Adrenal gland (tissue), 19 donors: ENCODE measurements at places on chromosomes 1 and 21.

DNA sequence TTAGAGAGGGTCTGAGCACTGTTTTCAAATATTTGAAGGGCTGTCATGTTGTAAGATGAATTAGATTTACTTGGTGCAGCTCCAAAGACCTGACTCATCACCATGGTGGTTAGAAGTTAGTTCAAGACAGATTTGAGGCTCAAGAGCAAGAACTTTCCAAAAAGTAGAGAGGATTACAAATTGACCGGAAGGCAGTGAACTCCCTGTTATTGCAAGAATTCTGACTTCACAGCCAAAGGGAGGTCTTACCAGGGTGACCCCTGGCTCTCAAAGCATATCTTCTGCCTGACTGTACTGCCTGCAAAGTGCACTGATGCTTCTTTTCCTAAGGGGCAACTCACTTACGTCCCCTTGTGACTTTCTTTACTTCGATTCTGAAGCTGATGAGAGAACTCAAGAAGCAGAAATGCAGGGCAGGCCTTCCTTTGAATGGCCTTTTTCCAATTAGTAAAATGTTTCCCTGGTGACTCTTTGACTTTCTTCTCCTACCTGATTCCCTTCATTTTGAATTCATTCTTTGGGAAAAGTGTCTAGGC is 86.4 kb downstream of the NAV1 start:
- DNase-seq, result no peak

DNA sequence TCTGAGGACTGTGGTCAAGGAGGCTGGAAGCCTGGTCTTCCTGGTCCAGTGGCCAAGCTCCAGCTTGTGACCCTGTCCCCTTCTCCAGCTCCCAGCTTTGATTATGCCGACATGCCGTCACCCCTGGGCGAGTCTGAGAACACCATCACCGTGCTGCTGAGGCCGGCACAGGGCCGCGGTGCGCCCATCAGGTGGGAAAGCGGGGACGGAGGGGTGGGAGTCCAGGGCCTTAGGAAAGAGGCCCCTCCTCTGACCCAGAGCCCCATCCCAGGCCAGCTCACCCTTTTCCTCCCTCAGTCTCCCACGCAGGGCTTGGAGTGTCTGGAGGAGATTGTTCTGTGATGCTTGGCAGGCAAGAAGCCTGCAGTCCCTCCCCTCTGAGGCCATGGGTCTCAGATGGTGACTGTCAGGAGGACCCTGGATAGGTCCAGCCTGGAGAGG is 43.6 kb downstream of the PTPRU start:
- no peak for DNase-seq

GRCh38 chr1:24908591-24909259 is 21.4 kb downstream of the RUNX3 start:
- DNase-seq, result no peak

GRCh38 chr1:205974712-205975111 is 28.5 kb downstream of the RAB7B start:
- DNase-seq, result no peak

GRCh38 chr21:38282921-38283320 is 26.1 kb downstream of the KCNJ15 start:
- no peak for DNase-seq

- DNase-seq, result no peak
Observed at GRCh38 chr1:246096356-246096755, 410.7 kb downstream of the SMYD3 start.

DNA sequence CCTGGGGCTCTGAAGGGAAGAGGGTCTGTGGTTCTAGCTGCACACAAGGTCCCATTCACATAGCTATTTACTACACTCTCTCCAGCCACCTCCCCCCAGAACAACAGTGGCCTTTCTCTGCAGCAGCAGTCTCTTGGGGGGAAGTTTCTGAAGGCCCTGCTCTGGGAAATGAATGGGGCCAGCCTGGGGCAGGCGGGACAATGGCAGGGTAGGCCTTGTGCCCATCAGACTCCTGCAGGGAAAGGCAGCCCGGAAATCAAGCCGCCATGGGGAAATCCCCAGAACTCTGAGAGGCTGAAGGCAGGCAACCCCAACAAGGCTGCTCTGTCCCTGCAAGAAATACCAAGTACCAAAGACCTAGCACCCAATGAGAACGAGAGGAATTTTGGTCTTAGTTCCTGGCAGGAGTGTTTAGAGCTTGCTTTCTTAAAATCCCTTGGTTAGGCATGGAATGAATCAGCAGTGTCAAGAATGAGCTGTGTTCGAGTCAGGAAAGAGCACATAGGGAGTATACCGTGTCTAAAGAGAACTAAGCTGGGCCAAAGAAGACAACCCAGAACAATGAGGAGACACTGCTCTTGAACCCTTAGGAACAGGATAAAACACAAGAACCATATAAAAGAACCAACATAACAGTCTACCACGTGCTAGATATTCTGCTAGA is 11.3 kb downstream of the ARHGEF11 start:
- DNase-seq, result no peak

DNA sequence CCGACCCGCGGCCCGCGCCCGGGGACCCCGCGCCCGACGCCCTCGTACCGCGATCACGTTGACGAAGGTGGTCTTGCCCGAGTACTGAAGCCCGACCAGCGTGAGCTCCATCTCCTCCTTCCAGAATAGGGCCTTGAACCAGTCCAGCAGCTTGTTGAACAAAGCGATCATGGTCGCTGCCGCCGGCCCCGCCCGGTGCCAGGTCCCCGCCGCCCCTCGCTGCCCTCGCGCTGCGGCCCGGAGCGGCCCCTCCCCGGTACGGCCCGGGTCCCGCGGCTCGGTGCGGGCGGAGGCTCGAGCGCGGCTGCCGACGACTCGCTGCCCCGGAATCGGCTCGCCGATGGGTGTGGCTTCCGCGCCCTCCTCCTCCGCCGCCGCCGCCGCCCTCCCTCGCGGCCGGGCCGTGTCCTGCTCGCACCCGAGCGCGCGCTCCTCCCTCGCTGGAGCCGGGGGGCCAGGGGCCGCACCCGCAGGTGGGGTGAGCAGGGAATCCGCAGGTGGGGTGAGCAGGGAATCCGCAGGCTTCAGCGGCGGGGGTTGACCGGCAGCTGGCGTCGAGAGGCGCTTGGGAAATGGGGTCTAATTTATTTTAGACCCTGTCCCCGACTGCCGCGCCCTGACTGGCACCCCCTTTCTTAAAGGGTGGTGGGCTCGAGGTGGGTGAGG is at the start of gene ARL8A:
ARL8A (minus strand) TSS at position 336 of the 666 bp plus-strand sequence; CDS start at position 171, 165 bp downstream.
- DNase-seq, result peak; percentile 50

DNA sequence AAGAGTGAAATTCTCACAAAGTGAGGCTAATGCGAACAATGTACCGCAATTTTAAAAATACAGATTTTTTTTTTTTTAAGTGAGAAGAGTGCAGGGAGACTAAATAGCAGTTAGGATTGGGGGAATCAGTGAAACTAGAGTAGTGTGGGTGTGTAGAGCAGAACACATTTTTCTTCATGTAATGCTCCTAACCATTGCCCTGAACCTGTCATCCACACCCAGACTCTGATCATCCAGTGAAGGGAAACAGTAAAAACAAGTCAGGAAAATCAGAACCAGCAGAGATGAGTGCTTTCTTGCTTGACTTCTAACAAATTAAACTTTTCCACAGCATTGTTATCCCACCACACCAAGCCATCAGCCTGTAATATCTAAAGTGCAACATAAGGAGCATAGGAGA is 9.1 kb downstream of the CADM3 start:
- DNase-seq, result no peak

DNA sequence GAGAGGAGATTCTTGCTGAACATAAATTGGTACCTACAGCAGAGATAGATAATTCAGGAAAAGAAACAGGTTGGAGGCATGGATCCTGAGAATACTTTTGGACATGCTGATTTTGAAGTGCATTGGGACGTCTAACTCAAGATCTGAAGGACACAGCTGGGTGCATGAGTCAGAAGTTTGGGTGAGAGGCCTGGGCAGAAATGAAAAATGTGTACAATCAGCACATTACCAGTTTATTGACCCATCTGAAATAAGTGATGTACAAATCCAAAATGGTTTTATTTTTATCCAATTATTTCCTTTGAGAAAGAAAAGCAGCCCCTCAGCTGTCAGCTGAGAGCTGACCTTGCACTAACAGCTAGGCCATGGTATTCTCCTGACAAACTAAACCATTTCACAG is 975.2 kb upstream of the B3GALT2 start:
- no peak for DNase-seq

DNA sequence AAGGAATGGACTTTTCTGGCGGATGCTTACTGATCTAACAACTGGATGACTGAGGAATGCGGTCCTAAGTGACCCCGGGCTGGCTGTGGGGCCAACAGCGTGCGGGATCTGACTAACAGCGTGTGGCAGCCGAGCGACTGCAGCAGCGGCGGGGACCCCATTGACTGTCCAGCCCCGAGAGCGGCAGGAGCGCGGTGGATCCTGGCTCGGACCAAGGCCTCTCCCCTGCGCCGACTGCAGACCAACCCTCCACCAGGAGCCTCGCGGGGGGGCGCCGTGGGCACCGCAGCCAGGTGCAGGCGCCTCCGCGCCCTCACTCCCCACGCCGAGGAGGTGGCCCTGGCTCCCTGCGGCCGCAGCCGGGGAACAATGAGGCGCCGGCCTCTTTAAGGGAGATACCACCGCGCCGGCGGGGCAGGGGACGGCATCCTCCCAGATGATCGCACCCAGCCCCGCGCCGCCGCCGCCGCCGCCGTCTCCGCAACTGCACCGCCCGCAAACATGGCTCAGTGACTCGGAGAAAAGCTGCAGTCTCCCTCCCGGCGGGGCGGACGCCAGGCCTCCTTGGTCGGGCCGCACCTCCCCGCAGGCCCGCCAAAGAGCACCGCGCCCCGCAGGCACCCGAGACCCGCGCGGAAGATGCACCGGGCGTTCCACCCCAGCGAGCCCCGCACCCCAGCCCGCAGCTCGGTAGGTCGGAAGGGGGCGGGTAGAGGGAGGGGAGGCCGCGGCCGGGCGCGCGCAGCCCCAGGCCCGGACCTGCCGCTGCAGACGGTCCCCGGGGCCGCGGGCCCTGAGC is 694 bp upstream of the PDIK1L start:
- peak; percentile 81 for DNase-seq

DNA sequence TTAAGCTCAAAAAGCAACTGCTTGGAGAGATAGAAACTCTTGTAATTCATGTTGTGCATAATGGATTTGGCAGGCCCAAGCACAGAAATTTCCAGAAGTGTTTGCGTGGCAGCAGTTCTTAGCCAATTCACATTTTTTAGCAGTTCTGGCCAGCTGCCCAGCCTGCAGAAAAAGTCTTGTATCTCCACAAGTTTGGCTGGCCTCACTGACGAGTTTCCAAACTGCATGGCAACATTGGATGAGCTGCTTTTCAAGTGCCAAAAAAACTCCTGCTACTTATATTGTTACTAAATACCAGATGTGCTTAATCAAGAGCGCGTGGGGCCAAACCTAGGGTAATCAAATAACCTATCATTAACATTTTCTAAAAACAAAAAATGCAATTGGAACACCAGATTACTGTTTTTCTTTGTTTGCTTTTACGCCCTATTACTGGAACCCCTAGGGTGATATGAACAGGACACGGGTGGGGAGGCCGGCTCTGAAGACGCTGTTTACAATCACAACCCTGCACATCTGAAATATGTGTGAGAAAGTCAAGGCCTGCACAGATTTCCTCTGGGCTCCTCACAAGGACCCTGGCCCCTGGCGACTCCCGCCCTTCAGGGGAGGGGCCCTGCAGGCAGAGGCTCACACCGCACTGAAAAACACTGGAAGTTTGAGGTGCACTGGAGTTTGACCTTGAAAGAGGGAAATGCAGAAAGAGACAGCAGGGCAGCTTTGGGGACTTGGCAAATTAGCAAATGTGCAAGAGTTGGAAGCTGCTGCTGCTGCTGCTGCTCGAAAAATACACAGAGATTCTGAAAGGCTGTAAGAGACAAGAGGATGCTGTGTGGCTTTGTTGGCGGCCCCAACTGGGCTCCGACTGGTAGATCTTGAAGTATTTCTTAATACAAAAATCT is 55.2 kb upstream of the TARBP1 start:
- peak; percentile 98 for DNase-seq

GRCh38 chr1:36513676-36514473 is 31.2 kb upstream of the CSF3R start:
- no peak for DNase-seq

- DNase-seq, result no peak
Observed at GRCh38 chr21:33849834-33850233, 65.8 kb downstream of the ATP5PO start.

- DNase-seq, result no peak
Observed at GRCh38 chr1:68181165-68181556, 51.2 kb downstream of the WLS start.

- DNase-seq, result no peak
Observed at GRCh38 chr1:162070825-162071224, 1.3 kb downstream of the NOS1AP start.

DNA sequence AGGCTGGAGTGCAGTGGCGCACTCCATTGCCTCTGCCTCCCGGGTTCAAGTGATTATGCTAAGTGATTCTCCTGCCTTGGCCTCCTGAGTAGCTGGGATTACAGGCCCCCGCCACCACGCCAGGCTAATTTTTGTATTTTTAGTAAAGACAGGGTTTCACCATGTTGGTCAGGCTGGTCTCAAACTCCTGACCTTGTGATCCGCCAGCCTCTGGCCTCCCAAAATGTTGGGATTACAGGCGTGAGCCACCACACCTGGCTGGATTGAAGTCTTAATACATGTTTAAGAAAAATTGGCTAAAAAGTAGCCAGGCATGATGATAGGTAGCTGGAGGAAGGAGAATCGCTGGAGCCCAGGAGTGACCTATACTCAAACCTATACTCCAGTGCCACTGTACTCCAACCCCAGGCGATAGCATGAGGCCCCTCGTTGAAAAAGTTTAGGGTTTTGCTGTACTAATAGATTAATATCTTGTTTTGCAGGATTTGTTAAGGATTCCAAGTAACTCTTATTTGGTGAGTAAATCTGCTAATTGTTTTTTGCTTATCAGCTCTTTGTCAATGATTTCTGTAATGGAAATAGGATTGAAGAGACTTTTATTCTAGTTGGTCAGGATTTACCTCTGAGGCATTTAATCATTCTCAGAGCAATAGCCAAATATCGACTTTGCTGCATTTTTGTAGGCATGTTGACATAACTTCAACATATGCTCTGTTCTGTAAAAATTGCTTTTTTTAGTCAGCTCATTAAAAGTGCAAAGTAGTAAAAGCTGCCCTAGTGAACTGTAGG is 2.0 kb downstream of the RCC1 start:
- DNase-seq, result no peak

DNA sequence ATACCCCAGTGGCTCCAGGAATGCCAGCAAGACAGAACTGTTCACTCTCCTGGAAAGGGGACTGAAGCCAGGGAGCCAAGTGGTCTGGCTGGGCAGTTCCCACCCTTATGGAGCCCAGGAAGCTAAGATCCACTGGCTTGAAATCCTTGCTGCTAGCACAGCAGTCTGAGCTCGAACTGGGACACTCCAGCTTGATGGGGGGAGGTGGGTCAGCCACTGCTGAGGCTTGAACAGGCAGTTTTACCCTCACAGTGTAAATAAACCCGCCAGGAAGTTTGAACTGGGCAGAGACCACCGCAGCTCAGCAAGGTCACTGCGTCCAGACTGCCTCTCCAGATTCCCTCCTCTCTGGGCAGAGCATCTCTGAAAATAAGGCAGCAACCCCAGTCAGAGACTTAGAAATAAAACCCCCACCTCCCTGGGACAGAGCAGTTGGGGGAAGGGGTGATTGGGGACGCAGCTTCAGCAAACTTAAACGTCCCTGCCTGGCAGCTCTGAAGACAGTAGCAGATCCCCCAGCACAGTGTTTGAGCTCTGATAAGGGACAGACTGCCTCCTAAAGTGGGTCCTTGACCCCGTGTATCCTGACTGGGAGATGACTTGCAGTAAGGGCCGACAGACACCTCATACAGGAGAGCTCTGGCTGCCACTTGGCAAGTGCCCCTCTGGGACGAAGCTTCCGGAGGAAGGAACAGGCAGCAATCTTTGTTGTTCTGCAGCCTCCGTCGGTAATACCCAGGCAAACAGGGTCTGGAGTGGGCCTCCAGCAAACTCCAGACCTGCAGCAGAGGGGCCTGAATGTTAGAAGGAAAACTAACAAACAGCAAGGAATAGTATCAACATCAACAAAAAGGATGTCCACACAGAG is 568.4 kb downstream of the PLA2G4A start:
- DNase-seq, result no peak
